ENCODE measurements at places on chromosomes 5 and 9. TPM values are rescaled to one million over a fixed set of nuclear protein-coding genes. Genes with fewer than 3 reads are reported as not detected.

DNA sequence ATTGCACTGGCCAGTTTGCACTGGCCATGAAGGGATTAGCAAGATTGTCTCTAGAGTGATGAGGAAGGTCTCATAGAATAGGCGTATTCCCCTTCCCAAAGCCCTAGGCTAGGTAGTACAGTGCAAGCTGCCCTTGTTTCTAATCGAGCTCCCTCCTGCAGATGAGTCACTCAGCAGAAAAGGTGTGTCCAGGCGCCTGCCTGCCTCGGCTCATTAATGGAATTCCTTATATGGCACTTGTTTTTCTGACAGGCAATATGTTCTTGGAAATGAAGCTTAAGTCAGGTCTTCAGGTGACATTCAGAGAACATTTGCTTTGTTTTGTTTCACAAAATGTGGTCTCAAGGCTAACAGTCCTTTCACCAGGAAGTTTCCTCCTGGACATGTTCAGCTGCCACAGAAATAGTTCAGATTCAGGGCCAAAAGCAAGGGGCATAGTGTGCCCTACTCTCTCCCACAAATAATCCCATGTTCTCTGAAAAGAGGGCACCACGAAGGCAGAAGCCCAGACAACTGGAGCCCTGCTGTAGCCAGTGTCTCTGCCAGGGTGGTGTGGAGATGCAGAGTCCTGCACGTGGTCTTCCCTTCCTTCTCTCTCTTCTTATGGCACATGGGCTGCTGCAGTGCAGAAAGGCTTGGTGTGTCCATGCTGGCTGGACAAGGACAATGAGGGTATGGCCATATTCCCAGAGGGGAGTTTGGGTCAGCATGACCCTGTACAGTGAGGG lies 281.1 kb upstream of the MAP3K1 start:
- H3K36me3 ChIP-seq, result no peaks in the 10 kb centered on the region
- DNase-seq, result no peak
- H3K4me1 ChIP-seq, result no peaks in the 10 kb centered on the region

DNA sequence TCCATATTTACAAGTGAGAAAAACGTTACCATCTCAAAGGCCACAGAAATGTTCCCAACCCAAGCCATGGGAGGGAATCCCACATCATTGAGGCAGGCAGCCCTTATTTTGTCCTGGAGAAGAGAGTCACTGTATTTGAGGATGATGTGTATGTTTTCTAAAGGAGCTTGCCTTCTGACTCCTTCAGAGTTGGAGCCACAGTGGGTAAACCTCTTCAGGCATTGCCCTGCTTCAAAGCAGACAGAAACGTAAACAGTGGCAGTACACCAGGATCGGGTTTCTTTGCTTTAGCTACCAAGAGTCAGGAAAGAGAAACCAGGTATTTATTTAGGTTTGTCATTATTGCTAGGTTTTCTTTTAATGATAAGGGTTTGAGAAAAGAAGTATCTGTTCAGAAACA lies 45.7 kb downstream of the MUSK start:
- no peak for DNase-seq
- no peaks in the 10 kb centered on the region for H3K4me1 ChIP-seq
- no peak overlapping the region for H3K27ac ChIP-seq
- H3K4me3 ChIP-seq, result no peak overlapping the region
- H3K36me3 ChIP-seq, result no peaks in the 10 kb centered on the region

- H3K27me3 ChIP-seq, result no peaks in the 10 kb centered on the region
- peak overlapping the region; percentile 73 for H3K4me3 ChIP-seq
- no peak for DNase-seq
- H3K36me3 ChIP-seq, result no peaks in the 10 kb centered on the region
Observed at GRCh38 chr5:65034813-65035209, 266.1 kb downstream of the CWC27 start.

Gene IFNA8
- not detected for total RNA-seq

Gene FAM151B
- total RNA-seq, result 1.1 TPM

Gene PCDH1
- not detected for total RNA-seq

Gene ALDH1A1
- total RNA-seq, result not detected

Gene HTR4
- not detected for total RNA-seq
